ENCODE measurements at places on chromosomes 6 and 20. TPM values are rescaled to one million over a fixed set of nuclear protein-coding genes. Genes with fewer than 3 reads are reported as not detected.

CDH4 gene
- 44.4 TPM for total RNA-seq

FAM184A gene
- 44.8 TPM for total RNA-seq

DNMT3B gene
- total RNA-seq = 11.9 TPM

LST1 gene
- not detected for total RNA-seq

All from parietal lobe (tissue), 2 donors.